ENCODE measurements at places on chromosomes 13 and 19.

GRCh38 chr13:98507282-98507797, 69.6 kb downstream of the STK24 start:
- no peak for DNase-seq

- no peak for DNase-seq
Measured at GRCh38 chr19:49556412-49557398, 23.7 kb downstream of the NOSIP start.

DNA sequence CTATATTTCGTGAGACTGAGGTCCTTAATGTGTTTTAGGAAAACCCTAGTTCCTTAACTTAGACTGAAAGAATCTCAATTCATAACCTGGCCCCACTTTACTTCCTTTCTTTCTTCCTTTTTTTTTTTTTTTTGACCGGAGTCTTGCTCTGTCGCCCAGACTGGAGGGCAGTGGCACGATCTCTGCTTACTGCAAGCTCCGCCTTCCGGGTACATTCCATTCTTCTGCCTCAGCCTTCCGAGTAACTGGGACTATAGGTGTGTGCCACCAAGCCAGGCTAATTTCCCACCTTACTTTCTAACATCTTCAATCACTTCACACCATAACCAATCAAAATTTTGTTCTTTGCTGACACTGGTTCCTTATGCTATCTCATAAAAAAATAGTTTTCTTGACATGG, 2097.0 kb downstream of the PCDH9 start:
- no peak for DNase-seq

GRCh38 chr19:46630586-46631205, 5.3 kb downstream of the GNG8 start:
- DNase-seq: no peak

DNA sequence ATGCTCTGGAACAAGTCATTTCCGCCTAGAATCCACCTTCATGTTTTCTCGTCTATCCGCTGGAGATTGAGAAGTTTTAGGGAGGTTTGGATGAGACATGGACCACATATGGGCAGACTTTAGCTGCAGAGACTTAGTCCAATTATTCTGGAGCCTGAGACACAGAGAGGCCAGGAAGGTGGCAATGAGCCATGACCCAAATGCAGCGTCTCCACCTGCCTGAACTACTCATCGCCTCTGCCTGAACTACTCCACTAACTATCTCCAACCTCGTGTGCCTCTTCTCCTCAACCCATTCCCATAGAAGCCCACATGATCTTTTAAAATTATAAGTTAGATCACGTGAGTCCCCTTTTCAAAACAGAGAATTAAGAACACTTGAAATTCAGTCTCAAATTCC, 5.6 kb downstream of the PLEKHA4 start:
- DNase-seq: no peak

GRCh38 chr19:13505761-13506470, 363 bp downstream of the CACNA1A start:
- DNase-seq: no peak

GRCh38 chr13:111940892-111941291, 126.1 kb upstream of the SOX1 start:
- DNase-seq: no peak

GRCh38 chr13:76720821-76721220, 165.4 kb downstream of the KCTD12 start:
- DNase-seq: no peak

- no peak for DNase-seq
Measured at GRCh38 chr19:35779033-35779432, 3.7 kb downstream of the ARHGAP33 start.

DNA sequence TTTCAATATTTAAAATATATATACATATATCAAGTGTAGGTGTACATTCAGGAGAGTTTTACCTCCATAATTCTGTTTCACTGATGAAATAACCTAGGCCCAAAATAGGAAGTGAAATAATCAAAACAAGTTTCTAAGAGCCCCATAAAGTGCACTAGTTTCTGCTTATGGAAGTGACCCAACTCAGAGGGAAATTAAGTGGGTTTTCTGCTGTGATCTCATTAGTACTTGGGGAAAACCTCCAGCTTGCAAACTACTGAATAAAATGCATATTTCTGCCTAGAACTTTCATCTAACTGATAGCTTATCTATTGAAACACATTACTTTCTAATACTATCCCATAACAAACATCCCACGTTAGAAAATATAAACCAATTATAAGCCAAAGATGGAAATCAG, 45.4 kb upstream of the MIR17HG start:
- DNase-seq: no peak

DNA sequence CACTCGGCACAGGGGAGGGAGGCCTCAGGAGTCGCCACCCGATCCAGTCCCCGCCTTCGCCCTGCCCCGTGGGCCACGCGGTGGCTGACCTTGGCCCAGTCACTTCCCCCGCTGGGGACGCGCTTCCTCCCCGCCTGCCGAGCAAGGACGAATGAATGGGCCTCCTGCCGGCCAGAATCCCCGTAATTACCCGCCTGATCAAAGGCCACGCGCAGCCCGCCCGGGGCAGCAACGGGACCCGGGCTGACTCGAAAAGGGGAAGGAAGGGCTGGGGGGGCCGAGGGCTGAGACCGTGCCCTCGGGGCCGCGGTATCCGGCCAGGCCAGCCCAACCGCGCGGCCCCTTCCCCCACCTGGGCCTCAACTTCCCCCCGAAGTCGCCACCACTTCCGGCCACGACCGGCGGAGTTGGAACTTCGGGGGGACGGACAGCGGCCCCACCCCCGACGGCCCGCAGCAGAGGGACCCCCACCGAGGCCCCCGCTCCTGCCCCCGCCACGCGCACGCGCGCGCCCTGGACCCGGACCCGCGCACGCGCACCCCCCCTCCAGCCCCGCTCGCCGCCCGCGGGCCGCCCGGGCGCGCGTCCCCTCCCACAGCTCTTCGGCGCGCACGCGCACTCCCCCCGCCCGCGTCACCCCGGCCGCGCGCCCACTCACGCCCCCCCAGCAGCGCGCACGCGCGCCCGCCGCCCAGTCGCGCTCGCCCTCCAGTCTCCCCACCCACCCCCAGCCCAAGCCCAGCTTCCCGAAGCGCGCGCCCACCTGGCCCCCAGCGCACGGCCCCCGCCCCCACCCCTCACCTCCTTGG, 520 bp downstream of the ZNF787 start:
- DNase-seq: peak; percentile 54

DNA sequence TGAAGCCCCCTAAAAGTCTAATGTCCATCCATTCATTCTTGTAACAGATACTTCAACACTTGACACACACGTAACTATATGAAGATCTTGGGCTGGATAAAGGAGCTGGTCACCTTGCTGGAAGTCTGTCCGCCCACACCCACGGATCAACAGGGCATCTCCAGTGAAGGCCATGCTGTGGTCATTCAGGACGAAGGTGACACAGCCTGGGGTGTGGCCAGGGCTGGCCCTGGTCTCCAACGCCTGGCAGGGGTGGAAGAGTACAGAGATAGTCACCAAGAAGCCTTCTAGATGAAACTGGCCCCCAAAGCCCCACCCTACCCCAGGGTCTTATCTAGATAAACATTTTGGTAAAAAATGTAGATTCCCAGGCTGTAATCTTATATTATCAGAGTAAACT, 6.8 kb upstream of the PHLDB3 start:
- DNase-seq: no peak

GRCh38 chr13:25662516-25662915, 290.7 kb downstream of the ATP8A2 start:
- no peak for DNase-seq

- DNase-seq: no peak
Measured at GRCh38 chr13:25682276-25682675, 310.5 kb downstream of the ATP8A2 start.

- no peak for DNase-seq
Measured at GRCh38 chr13:64154514-64154913, 2738.9 kb upstream of the PCDH20 start.

GRCh38 chr19:47280183-47280797, 5.6 kb downstream of the INAFM1 start:
- DNase-seq: no peak

GRCh38 chr19:42281827-42282762, 13.0 kb downstream of the CIC start:
- DNase-seq: no peak

DNA sequence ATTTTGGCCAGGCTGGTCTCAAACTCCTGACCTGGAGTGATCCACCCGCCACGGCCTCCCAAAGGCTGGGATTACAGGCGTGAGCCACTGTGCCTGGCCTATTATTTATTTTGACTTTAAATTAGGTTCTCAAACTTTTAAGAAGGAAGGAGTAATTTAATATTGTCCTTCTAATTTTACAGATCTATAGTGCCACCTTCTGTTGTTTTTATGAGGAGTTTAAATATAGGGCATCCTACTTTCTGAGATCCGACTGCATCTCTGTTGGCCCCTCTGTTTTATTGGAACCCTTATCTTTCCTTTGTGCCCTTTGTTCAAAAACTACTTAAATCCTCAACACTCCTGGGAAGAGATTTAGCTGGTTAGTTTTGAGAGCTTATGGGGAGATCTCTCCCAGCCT, 25.4 kb upstream of the ZMYM5 start:
- DNase-seq: no peak

- DNase-seq: peak; percentile 14
Measured at GRCh38 chr19:10339380-10339960, at the start of gene ICAM3. Gene ICAM3 (minus strand): TSS chr19:10339624. CDS start chr19:10339614, 10 bp downstream.

DNA sequence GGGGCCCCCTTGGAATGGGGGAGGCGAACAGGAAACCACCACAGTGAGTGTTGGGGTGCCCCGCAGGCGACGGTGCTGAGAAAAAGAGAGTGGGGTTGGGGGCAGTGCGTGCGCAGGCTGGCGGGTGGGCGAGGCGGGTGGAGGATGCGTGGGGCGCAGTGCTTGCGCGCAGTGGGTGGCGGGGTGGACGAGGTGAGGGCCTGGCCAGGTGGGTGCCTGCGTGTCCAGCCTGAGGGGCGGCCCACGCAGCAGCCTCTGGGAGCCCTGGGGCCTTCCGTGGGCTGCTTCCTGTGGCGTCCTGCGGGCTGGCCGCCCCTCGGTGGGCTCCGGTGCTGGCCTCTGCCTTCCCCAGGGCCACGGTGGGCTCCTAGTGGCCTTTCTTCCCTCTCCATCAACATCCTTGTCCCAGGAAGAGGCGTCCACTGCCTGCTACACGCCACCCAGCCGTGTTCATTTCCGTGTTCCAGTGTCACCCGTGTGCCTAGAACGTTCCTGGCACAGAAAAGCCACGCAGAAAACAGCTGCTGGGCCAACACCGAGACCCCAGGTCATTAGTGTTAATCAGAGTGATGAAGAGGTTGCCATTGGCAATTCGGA, 7.1 kb downstream of the ATP11A start:
- DNase-seq: no peak

DNA sequence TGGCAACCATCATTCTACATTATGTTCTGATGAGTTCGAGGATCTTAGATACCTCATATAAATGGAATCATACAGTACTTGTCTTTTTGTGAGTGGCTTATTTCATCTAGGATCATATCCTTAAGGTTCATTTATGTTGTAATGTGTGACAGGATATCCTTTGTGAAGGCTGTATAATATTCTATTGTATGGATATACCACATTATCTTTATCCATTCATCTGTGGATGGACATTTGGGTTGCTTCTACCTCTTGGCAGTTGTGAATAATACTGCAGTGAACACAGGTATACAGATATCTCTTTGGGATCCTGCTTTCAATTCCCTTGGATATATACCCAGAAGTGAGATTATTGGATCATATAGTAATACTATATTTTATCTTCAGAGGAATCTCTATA, 33.2 kb upstream of the RFC3 start:
- DNase-seq: no peak

DNA sequence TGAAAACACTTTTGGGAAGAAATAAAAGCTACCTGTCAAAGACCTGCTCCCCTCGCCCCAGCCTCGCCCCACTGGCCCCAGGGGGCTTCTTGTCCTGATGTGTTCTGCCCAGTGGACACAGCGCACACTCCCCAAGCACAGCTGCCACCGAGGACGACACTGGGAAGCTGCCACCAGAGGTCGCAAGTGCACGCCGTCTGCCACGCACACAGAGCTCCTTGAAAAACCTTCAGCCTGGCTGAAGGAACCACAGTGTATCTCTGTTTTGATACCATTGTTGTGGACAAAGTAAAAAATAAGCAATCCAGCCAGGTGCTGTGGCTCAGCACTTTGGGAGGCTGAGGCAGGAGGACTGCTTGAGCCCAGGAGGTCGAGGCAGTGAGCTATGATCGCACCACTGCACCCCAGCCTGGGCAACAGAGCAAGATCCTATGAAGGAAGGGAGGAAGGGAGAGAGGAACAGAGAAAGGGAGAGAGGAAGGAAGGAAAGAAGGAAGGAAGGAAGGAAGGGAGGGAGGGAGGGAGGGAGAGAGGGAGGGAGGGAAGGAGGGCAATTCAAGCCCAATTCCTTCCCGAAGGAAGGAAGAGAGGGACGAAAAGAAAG, 57.3 kb downstream of the CEBPG start:
- DNase-seq: peak; percentile 27

Data from stimulated activated CD4-positive, alpha-beta T cell treated with anti-CD3 and anti-CD28 coated beads, Interleukin-1b, Interleukin-23, amount 100 ng/mL, for 1 hour (primary cell).